Cardiac septum (tissue), 1 donor: ENCODE measurements at places on chromosomes 11 and 22. TPM values are rescaled to one million over a fixed set of nuclear protein-coding genes. Genes with fewer than 3 reads are reported as not detected.

The NXPE1 gene
- total RNA-seq: 0.11 TPM

The PDE3B gene
- total RNA-seq: 8.7 TPM

The TESMIN gene
- 0.46 TPM for total RNA-seq

The KCNJ1 gene
- total RNA-seq: not detected

The POU2AF3 gene
- not detected for total RNA-seq
